Right lung (tissue), 10 donors: ENCODE measurements at places on chromosomes 7 and 10. TPM values are rescaled to one million over a fixed set of nuclear protein-coding genes. Genes with fewer than 3 reads are reported as not detected.

DNA sequence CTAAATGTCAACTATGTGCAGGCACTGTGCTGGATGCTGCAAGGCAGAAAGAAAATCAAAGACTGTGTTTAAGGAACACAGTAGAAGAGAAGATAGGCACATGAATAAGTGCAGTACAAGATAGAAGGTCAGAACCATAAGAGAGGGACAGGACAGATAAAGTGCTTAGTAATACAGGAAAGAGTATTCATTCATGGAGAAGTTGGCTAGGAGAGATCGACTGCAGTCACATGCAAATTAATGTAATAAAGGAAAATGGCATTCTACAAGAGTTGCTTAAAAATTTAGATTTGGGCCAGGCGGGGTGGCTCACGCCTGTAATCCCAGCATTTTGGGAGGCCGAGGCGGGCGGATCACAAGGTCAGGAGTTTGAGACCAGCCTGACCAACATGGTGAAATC, 24.8 kb downstream of the KIF5B start:
- DNase-seq = no peak

- DNase-seq = no peak
Measured at GRCh38 chr10:61047788-61048560, 104.0 kb upstream of the RHOBTB1 start.

GRCh38 chr10:24496906-24497305, 226.8 kb downstream of the ARHGAP21 start:
- no peak for DNase-seq

GRCh38 chr7:53904355-53904754, 637.8 kb upstream of the VSTM2A start:
- DNase-seq = no peak

DNA sequence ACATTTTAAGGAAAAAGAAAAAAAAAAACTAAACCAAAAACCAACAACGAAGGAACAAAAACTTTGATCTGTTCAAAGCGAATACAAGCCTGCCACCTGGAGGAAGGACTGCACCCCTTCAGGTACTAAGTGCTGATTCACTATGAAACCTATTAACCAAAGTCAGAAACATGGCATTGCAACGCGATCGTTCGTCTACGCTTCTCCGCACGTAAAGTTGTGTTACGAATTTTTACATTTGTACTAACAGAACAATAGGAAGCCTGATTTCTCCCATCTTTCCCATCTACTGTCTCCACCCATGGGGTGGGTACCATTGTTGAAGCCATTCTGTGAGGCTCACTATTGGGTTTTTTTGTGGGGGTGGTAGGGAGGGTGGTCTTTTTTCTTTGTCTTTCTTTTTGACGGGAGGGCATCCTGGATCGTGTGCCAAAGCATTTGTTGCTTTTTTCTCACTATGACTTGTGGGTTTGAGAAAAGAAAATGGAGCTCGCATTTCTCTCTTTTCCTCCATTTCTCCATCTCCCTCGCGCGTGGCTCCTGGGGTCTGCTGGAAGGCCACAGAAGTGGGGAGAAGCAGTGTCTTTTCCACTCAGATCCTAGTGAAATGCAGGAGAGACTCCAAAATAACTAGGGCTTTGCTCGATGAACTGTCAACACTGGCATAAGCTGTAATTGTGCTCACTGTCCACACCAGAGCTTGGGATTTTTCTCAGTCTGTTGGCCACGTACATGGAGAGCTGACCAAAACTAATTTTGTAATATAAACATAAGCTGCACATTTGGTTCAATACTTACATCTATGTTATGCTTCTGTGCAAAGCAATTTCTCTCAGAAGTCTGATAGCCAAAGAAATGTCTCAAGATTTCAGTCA, 100.9 kb upstream of the YAE1 start:
- peak; percentile 48 for DNase-seq

DNA sequence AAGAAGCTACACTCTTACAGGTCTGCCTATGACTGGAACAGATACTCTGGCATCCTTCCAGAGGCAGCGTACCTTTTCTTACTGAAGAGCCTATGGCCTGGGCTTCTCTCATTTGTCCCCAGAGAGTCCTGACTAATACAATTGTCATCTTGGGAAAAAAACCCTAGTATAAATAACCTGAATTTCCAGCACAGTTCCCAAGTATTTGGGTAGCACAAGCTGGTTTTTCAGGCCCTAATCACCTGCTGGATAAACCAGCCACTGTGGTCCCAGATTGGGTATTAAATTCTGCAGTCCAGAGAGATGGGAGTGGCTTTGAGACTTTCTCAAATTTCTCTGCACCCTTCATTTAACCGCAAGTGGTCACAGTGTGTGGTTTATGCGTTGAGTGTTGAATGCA, 186.8 kb upstream of the NEBL start:
- DNase-seq = no peak

DNA sequence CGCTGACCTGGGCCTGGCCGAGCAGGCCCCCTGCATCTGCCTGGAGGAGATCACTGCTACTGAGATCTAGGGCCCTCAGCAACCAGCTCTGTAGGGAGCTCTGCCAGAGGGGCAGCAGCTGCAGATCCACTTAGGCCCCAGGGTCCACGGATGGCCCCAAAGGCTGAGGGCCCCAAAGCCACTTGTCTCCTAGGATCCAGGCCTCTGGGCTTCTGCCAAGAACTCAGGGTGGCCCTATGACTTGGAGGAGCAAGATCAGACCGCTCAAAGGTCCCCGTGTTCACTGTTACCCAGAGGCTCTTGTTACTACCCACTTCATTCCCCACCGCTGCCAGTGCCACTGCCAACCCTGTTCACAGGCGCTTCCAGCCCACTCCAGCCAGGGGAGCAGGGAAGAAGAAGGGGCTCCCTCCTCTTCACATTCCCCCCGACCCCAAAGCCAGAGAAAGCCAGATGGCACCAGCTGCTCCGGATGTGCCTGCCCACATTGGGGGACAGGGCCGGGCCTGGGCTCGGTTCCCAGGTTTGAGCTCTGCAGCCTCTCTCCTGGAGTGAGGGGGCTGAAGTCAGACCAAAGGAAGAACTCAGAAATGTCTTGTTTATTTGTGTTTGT, 7.6 kb downstream of the LZTS2 start:
- peak; percentile 77 for DNase-seq

GRCh38 chr7:123580406-123581161, 21.0 kb upstream of the ASB15 start:
- peak; percentile 11 for DNase-seq

Gene KCND2
- polyA plus RNA-seq = 0.65 TPM

Gene HOXA9
- polyA plus RNA-seq = 0.26 TPM

- DNase-seq = no peak
Measured at GRCh38 chr7:100556541-100556940, 17.2 kb downstream of the SAP25 start.

Gene CPXM2
- polyA plus RNA-seq = 3.0 TPM
